NCI-H2107 (cell line): ENCODE measurements at places on chromosomes 13 and 19.

GRCh38 chr13:84129966-84130365, 247.7 kb upstream of the SLITRK1 start:
- no peak for DNase-seq

- DNase-seq = no peak
These were observed 28.4 kb downstream of the SAE1 start for GRCh38 chr19:47158879-47159503.

DNA sequence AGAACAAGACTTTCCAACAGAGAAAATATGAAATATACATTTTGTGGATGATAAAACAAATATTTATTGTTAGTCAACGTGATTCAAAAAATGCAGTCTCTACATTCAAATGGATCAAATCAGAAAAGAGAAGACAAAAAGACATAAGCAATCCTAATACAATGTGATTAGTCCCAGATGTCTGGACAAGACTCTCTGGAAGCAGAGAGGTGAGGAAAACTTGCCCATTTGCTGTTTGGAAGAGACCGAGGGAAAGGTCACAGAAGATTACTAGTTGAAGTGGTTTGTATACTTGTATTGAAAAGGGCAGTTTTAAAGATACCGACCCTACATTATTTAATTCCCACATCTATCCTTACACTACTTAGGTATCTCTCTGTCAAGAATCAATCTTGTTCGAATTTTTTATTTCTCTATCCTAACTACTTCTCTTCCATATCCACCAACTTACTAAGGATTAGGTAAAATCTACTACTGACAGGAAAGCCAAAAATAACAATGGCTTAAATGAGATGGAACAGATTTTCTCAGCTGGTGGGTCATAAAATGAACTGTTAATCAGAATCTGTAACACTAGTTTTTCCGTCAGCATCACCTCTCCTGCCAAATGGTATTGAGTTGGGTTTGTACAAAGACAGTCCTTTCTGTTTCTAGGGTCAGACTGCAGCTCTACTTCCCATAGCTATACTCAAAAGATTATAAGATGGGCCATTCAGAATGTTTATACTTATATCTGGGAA, 497.1 kb downstream of the DCT start:
- DNase-seq = no peak

GRCh38 chr13:79658333-79658975, 177.5 kb downstream of the NDFIP2 start:
- no peak for DNase-seq

- no peak for DNase-seq
These were observed 109.5 kb downstream of the TM9SF2 start for GRCh38 chr13:99610702-99611289.

GRCh38 chr13:79727086-79727485, 246.1 kb downstream of the NDFIP2 start:
- DNase-seq = no peak

GRCh38 chr19:57406516-57407123, 4.3 kb upstream of the ZNF17 start:
- DNase-seq = no peak

DNA sequence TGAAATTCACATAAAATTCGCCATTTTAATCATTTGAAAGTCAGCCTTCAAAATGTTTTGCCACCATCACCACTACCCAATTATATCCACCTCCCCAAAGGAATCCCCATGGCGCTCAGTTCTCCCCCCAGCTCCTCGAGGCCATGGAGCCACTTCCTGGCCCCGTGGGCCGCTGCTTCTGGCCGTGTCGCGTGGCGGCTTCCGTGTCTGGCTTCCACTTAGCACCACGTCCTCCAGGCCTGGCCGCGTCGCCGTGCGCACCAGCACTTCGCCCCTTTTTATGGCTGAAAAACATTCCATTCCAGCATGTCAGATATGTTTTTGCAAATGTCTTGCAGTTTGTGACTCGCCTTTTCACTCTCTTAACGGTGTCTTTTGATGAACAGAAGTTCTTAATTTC, 46.7 kb upstream of the DCUN1D2 start:
- DNase-seq = no peak

DNA sequence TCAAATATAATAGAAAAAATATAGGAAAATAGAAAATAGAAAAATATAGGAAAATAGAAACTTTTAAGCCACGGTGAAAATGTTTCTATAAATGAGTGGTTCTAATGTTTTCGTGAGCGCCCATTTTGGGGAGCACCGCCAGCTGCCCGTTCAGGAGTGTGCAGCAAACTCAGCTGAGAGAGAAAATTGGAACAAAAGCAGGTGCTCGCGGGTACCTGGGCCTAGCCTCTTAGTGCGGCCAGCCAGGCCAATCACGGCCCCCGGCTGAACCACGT, 204 bp upstream of the PDX1 start:
- DNase-seq = no peak

DNA sequence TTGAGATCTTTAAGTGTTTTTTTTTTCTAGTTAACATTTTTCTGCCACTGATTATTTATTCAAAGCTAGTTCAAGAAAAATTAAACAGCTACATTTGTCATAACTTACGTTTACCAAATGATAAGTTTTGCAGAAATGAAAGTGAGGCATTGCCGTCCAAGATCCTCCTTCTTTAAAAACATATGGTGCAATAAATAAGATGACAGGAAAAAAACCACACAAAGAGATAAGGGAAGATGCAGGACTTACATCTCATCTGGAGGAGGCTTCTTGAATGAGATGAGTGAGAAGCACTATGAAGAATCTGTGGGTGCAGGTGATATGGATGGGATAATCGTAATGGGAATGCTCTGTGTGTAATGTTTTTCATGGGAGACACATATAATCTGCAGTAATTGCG, 12.4 kb downstream of the TNFSF13B start:
- DNase-seq = no peak

DNA sequence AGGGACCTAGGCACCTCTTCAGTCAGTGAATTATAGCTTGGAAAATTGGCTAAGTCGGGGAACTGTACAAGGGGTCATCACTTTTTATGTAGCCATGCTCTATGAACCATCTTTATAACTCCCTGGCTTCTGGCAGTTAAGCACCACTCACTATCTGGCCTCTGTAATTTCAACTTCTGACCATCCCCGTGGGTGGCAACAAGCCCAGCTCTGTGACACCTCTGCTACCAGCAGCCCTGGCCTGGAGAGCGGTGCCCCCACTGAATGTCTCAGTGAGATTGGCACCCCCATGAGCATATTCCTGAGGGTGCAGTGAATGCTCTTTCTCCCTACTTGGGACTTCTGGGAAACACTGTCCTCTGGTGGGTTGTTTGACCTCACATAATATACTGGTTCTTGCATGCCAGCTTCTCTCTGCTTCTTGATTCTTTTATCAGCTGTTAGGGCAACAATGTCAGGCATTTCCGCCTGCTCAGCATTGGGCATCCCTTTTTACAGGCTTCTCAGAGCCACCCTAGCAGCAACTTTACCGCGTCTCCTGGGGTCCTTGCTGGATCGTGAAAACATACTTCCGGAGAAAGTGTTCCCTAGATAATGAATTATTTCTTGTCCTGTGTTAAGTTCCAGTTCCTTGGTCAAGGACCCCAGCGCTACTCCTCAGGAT, 10.4 kb downstream of the KL start:
- no peak for DNase-seq

DNA sequence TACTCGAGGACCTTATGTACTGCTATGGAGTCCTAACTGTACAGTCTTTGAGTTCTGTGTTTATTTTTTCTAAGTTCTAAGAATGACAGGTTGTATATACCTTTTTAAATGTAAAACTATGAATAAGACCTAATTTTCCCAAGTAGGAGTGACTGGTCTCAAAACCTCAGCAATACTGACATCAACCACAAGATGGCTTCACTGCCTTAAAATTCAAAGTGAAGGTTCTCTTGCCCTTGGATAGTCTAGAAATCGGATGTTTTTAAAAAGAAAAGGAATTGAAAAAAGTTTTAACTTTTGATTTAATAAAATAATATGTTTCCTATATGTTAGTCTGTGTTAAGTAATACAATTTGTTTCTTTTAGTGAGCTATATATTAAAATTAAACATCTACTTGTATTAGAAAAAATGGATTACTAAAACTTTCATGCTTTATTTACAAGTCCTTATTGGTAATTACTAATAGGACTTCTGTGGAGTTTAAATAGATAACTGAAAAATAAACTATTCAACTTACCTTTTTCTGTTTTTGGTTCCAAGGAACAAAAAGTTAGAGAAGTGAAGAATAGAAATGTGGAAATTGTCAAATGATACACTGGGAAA, 52.0 kb downstream of the TDRD3 start:
- no peak for DNase-seq

DNA sequence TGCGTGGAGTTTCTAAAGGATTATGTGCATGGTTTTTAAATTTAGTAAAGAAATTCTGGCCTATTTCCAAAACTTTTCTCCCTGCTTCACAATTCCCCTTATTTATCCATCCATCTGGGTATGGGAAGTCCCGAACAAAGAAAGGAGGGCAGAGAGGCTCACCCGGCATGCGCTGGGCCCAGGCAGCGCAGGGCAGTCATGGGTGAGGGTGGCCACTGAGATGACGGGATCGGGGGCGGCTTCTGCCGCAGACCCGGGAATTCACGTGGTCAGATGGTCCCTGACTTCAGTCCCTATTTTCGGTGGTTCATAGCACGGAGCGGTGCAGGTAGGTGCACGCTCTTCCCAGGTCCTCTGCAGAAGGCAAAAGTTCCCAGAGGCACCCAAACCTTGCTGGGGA, 14.5 kb downstream of the IRS2 start:
- DNase-seq = no peak

DNA sequence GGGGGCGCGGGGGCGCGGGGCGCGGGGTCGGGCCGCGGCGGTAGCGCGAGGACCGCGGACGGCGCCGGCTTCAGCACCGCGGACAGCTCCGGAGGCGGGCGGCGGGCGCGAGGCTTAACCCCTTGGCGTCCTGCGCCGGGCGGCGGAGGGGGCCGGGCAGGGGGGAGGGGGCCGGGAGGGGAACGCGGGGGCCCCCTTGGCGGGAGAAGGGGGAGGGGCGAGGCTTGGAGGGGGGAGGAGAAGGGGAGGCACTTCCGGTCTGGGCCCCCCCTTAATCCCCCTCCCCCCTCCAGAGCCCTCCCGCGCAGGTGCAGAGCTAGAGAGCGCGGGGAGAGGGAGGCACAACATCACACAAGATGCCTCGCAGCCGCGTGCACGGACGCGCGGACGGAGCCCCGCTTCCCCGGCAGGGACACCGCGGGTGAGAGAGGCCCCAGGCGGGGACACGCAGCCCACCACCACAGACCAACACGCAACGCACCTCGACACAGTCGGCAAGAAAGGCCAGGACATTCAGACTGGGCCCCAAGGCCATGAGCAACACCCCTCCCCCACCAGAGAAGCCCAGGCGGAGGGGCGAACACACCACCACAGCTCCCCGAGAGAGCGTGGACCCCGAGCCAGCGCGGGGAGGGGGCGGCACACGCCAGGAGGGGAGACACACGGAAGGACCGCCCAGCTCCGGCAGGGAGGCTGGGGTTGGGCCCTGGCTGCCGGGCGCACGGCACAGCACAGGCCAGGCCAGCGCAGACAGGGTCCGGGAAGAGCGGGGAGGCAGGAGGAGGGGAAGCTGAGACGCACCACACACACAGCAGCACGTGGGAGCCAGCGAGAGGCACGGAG, 24.1 kb downstream of the SHANK1 start:
- no peak for DNase-seq

- DNase-seq = no peak
These were observed 142.9 kb upstream of the SERP2 start for GRCh38 chr13:44230736-44231135.

- DNase-seq = no peak
These were observed 144.6 kb downstream of the KCTD12 start for GRCh38 chr13:76741624-76742023.

- DNase-seq = no peak
These were observed 5.5 kb upstream of the KCTD4 start for GRCh38 chr13:45206340-45206739.

DNA sequence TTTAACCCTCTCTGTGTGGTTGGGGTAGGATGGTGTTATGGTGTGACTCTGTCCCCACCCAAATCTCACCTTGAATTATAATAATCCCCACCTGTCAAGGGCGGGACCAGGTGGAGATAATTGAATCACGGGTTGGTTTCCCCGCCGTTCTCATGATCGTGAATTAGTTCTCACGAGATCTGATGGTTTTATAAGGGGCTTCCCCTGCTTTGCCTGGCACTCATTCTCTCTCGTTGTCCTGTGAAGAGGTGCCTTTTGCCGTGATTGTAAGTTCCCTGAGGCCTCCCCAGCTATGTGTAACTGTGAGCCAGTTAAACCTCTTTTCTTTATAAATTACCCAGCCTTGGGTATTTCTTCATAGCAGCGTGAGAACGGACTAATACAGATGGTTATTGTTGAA, 68.8 kb downstream of the ARHGEF7 start:
- no peak for DNase-seq

DNA sequence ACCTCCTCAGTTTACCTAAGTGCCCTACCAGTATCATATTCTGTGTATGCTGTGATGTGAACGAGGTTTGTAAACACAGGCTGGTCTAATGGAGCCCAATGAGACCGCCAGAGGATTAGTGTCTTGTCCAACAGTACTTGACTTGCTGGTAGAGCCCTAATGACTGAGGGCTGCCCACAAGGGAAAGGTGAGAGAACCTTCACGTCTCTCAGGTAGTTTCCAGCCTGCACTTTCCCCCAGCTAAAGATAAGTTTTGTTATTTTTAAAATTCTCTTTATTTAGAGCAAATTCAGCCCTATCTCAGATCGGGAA, 498 bp upstream of the RBM26 start:
- no peak for DNase-seq

DNA sequence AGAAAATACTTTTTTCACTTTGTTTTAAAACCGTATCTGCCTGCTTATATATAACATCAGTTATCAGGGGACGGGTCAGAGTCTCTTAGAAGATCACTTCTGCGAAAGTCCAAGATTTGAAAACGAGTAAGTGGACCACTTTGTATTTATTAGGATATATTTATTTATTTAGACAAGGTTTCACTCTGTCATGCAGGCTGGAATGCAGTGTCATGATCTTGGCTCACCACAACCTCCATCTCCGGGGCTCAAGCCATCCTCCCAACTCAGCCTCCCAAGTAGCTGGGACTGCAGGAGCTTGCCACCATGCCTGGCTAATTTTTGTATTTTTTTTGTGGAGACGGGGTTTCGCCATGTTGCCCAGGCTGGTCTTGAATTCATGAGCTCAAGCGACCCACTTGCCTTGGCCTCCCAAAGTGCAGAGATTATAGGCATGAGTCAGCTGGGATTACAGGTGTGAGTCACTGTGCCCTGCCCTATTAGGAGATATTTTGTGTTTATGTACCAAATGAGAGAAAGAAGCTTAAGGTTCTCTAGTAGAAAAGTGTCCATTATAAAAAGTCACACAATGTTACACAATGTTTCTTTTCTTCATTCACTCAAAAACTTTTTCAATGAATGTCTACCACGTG, 39.5 kb downstream of the RASL11A start:
- DNase-seq = no peak

- no peak for DNase-seq
These were observed 518 bp downstream of the FLT3LG start for GRCh38 chr19:49474542-49474924.

DNA sequence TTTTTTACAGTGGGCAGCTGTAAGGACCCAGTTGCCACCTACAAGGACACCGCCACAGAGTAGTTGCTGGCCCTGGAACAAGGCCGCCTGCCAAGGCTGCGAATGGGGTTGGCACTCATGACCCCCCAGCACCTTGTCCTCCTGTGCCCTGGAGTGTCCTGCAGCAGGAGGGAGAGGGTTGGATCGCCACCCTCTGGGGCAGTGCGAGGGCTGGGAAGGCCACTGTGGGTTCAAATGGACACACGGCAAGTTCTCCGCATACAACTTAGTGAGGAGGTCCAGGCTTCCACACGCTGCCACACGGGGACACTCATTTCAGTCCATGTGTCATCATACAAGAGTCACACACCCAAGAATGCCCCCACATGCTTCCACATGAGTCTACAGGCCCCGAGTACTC, 978 bp downstream of the KLK8 start:
- no peak for DNase-seq
